Astrocyte (in vitro differentiated cells and primary cell): ENCODE measurements at places on chromosomes 3 and 15.

- DNase-seq: peak; percentile 91
Measured at GRCh38 chr3:156818890-156819289, 7.3 kb upstream of the LEKR1 start.

DNA sequence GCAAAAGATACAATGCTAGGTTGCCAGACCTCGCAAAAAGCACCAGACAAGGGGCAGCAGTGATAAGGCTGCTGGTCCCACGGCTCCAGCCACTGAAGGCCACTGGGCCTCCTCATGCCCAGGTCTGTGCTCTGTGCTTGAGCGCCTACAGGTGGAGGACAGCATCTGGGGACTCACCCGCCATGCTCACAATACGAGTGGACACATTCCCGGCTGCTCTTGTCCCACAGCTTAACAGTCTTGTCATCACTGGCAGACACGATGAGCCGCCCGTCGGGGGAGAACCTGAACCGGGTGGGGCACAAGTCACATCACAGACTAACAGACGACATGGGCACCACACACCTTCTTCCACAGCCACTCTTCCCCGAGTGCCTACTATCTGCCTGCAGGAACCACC is 7.4 kb downstream of the POC1A start:
- DNase-seq: no peak

GRCh38 chr3:118526758-118527513 is 507.7 kb downstream of the IGSF11 start:
- DNase-seq: no peak

DNA sequence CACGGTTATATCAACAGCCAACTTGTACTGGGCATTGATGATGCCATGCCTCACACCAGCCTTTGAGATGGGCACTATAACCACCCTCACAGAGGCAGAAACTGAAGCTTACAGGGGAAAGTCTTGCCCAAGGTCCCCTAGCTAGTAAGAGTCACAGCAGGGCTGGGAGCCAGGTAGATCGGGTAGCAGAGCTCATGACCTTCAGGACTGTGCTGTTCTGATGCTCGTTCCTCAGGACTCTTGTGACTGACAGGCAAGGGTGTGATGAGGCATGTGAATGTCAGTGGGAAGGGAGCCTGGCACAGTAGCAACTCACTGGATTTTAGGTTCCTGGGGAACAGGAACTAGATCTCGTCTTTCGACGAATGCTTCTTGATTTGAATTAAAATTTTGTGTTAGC is 65.7 kb downstream of the RLBP1 start:
- DNase-seq: no peak

DNA sequence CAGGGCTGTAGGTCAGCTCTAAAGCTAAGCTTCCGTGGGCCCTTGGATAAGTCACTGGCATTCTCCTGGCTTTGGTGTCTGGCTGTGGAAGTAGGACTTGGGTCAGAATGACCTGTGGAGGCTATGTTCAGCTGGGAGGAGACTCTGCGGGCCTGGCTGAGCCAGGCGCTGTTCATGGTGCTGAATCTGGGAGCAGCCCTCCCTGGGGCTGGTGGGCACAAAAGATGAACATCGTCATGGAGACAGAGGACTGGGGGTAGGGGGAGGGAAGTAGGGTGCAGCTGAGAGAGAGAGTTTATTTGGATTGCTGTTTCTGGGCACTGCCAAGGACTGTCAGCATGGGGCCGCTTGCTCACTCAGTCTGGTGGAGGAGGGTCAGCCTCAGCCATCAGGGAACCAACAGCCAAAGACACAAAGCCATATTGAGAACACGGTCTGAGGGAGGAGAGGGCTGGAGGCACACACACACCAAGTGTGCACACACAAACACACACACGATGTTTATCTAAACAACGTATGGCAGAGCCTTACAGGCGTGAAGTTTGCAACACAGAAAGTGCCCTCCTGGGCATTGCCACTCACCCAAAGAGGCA is 120.7 kb upstream of the LINGO1 start:
- no peak for DNase-seq

- no peak for DNase-seq
Measured at GRCh38 chr3:69400683-69401082, 14.8 kb upstream of the FRMD4B start.

GRCh38 chr3:128343287-128344051 is 123.2 kb downstream of the DNAJB8 start:
- DNase-seq: peak; percentile 51

- no peak for DNase-seq
Measured at GRCh38 chr3:23811185-23811527, 5.4 kb downstream of the UBE2E1 start.

DNA sequence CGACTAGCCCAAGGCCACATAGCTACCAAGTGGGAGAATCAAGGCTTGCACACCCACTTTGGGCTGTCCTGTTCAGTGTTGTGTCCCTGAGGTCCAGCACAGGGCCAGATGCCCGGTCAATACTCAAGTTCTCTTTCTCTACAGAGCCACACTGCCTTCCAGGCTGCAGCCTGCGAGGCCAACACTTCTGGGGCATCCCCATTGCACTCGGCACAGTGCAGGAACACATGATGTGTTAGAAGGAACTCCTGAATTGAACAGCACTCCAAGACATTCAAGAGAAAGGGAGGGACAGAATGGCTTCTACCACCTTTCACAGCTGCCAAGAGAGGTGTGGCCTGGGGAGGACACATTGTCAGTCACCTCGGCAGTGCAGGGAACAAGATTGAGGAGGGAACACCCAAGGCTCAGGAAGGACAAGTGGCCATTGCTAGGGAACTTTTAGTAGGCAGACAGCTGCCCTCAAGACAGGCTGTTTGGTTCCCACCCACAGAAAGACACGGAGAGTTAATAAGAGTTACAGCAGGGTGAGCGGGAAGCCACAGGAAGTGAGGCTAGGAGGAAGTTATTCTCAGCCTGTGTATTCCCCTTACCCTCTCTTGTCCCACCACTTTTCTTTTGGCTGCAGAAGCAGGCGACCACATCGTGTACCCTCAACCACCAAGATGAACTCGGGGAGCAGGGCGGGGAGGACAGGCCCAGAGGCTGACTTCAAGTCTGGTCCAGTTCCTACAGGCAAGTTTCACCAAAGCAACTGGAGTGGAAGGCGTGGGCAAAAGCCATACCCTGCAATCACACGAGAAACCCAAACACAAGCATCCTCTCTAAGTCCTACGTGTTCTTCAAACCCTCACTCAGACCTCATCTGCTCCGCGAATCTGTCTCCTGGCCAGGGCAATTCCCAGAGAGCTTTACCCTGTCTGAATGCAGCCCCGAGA is 69.4 kb downstream of the SRGAP3 start:
- DNase-seq: no peak

GRCh38 chr3:17686613-17687012 is 55.8 kb downstream of the TBC1D5 start:
- DNase-seq: no peak

DNA sequence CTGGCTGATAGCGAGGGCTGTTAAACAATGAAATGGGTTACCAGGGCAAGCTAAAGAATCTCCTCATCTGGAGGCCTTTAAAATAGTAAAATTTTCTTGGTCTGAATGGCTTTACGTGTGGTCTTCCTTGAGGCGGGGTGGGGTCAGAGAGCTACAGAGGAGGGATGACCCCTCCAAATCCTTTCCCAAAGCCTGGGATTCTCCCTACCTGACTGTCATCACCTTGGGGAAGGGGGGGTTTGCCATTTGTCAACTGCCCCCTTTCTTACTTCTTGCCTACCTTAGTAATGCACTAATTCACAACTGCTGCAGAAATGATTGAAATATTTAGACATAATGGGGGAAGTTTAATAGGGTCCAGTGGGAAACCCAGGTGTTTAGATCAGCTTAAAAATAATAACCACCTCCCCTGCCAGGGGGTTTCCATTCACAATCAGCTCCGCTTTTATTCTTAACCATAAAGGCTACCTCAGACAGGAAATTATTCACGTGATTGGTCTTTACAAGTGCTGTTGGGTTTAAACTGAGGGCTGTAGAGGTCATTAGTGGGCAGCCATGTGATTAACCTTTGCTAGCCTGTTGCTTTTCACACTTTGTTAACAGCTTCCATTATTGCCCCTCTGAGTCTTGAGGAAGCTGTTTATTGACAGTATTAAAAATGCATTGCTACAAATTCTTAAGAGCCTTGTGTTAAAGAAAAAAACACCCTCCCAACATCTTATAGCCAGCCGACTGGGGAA is 276.5 kb upstream of the ATP11B start:
- no peak for DNase-seq

DNA sequence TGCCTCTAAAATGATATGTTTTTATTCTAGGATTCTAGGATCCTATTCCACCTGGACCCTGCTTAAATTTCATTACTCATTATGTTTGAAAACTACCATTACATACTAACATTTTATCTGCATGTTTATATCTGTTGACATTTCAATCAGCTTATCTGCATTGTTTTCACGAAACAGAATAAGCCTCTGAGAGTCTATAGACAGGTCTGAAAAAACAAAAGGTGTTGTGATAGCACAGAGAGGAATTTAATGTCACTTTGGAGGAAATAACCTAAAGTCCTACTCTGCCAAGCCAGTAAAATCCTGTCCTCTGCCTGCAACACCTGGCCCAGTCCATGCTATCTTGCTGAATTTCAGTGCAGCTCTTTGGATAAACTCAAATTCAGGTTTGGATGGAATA is 315.2 kb downstream of the ZBTB20 start:
- no peak for DNase-seq

DNA sequence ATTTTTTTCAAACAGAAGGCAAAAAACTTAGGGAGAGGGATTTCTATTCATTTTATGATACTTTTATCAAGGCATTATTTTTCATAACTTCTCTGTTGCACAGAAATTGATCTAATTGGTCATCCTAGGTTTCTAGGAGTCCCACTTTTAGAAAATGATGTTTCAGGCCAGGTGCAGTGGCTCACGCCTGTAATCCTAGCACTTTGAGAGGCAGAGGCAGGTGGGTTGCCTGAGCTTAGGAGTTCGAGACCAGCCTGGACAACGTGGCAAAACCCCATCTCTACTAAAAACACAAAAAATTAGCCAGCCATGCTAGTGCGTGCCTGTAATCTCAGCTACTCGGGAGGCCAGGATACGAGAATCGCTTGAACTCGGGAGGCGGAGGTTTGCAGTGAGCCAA is 2.8 kb downstream of the LACTB start:
- no peak for DNase-seq

GRCh38 chr15:79673416-79674123 is 223.2 kb downstream of the MTHFS start:
- peak; percentile 66 for DNase-seq

DNA sequence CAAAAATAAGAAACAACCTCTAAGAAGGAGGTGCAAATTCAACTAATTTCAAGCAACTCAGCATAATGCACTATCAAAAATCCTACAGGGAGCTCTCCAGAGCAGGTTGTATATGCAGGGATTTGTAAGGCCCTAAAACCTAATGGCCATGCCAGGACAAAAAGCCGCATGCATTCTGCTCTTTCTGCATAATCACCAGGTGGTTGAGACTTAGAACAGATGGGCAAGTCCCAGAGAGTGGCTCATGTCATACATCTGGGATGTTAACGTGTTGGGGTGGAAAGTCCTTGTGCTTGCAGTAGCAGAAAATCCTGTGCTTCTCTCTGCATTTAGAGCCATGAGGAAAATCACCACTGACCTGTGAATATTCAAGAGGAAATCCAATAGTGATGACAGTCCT is 1002.9 kb downstream of the AGBL1 start:
- no peak for DNase-seq

GRCh38 chr3:33317963-33318709 is 40.9 kb downstream of the FBXL2 start:
- no peak for DNase-seq

- no peak for DNase-seq
Measured at GRCh38 chr3:25911525-25912295, 121.8 kb downstream of the OXSM start.

DNA sequence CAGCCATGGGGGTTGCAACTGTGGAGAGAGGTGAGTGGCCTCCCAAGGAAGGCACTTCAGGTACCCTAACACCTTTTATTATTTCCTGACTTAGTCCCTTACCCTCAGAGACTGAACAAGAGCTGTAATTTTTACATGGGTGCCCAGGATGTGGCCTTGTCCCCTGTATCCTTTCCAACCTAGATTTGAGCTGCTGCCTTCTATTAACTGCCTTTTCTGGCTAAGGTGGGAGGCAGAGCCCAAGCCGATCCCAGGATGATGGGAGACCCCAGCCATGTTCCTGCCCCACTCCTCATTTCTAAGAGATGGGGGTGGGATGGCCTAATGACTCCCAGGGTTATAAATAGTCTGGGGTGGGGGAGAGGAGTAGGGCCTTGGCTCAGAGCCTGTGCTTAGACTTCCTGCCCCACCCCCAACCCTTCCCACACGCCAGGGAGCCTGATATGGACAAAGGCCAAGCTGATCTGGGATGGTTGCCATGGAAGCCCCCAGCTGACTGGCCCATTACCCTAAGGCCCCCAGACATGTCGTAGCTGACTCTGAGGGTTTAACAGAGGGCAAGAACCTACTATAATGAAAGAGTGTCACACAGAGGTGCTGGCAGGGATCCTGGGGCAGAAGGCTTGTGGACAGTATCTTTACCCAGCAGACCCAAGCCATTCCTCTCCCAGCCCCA is 1.9 kb downstream of the KLHDC8B start:
- no peak for DNase-seq

DNA sequence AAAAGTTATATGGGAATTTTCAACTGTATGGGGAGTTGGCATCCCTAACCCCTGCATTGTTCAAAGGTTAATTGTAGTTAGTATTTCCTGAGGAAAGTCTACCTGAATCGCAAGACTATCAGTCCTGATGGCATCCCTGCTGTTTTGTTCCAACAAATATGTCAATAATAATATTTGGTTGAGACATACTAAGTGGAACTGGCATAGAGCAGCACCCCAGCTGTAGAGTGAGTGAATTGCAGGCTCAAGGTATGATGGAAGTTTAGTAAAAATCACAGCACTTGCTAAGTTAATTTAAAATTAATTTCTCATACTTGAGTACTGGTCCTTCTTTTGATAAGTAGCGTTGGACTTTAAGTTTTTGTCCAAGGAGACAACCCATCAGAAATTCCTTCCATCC is 18.0 kb upstream of the COMMD2 start:
- no peak for DNase-seq

GRCh38 chr15:79918278-79918677 is 21.5 kb upstream of the MTHFS start:
- DNase-seq: no peak

DNA sequence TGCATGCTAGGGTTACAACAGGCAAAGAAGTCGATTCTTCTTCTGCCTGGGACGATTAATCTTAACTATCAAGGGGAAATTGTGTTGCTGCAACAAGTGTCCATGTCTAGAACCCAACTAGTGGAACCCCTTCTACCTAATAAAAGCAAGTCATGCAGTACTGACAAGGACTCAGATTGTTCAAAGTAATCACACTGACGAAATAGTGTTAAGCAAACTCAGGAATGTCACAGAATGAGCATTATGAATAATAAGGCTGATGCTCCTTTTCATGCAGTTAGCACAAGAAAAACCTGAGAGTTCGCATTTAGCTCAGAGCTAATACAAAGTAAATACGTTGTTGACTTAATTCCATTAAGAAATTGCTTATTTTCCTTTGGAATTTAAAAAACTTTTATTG is 47.5 kb upstream of the TRIM42 start:
- DNase-seq: no peak

- no peak for DNase-seq
Measured at GRCh38 chr3:117091676-117092075, 382.1 kb downstream of the TUSC7 start.

GRCh38 chr15:36659917-36660316 is 80.5 kb downstream of the CDIN1 start:
- DNase-seq: no peak

GRCh38 chr15:80895965-80896364 is 93.7 kb downstream of the MESD start:
- no peak for DNase-seq

- DNase-seq: no peak
Measured at GRCh38 chr3:15096046-15096445, 2.9 kb downstream of the RBSN start.
